ENCODE measurements at places on chromosomes 11 and 22. TPM values are rescaled to one million over a fixed set of nuclear protein-coding genes. Genes with fewer than 3 reads are reported as not detected.

The SEC14L3 gene
- polyA plus RNA-seq = 0.21 TPM

The CECR2 gene
- polyA plus RNA-seq = 16.5 TPM

The POU2AF3 gene
- 12.9 TPM for polyA plus RNA-seq

The ACR gene
- polyA plus RNA-seq = 0.26 TPM

The FREY1 gene
- 0.33 TPM for polyA plus RNA-seq

The B4GALNT4 gene
- polyA plus RNA-seq = 62.6 TPM

The GPR83 gene
- 0.21 TPM for polyA plus RNA-seq

The MEI1 gene
- 2.0 TPM for polyA plus RNA-seq

The DUSP18 gene
- 9.3 TPM for polyA plus RNA-seq

The CD59 gene
- 225 TPM for polyA plus RNA-seq

The TEX54 gene
- 0.37 TPM for polyA plus RNA-seq

The YIF1A gene
- polyA plus RNA-seq = 26.3 TPM
